ENCODE measurements at places on chromosomes 2 and 18. TPM values are rescaled to one million over a fixed set of nuclear protein-coding genes. Genes with fewer than 3 reads are reported as not detected.

The SKOR2 gene
- polyA plus RNA-seq, result 0.05 TPM

GRCh38 chr18:31207391-31207790 lies 44.7 kb upstream of the DSC1 start:
- H3K27me3 ChIP-seq, result no peaks in the 10 kb centered on the region
- H3K4me1 ChIP-seq, result no peaks in the 10 kb centered on the region
- H3K36me3 ChIP-seq, result no peaks in the 10 kb centered on the region
- H3K27ac ChIP-seq, result no peak overlapping the region
- no peak overlapping the region for H3K4me3 ChIP-seq

The PDE1A gene
- not detected for polyA plus RNA-seq

- H3K27me3 ChIP-seq, result no peaks in the 10 kb centered on the region
- no peak for DNase-seq
- H3K27ac ChIP-seq, result no peak overlapping the region
- peaks cover 2% of the 10 kb centered on the region for H3K4me1 ChIP-seq
- H3K36me3 ChIP-seq, result no peaks in the 10 kb centered on the region
Measured at GRCh38 chr2:205128726-205129125, 553.6 kb upstream of the NRP2 start.

- no peak overlapping the region for H3K27ac ChIP-seq
- no peaks in the 10 kb centered on the region for H3K27me3 ChIP-seq
- DNase-seq, result no peak
- H3K36me3 ChIP-seq, result no peaks in the 10 kb centered on the region
Measured at GRCh38 chr18:34494359-34494696, 215.8 kb upstream of the DTNA start.

All from H1 (cell line).